HFF-Myc (cell line): ENCODE measurements at places on chromosomes 4 and X.

GRCh38 chrX:20789103-20789502 is 522.4 kb upstream of the RPS6KA3 start:
- DNase-seq, result no peak

DNA sequence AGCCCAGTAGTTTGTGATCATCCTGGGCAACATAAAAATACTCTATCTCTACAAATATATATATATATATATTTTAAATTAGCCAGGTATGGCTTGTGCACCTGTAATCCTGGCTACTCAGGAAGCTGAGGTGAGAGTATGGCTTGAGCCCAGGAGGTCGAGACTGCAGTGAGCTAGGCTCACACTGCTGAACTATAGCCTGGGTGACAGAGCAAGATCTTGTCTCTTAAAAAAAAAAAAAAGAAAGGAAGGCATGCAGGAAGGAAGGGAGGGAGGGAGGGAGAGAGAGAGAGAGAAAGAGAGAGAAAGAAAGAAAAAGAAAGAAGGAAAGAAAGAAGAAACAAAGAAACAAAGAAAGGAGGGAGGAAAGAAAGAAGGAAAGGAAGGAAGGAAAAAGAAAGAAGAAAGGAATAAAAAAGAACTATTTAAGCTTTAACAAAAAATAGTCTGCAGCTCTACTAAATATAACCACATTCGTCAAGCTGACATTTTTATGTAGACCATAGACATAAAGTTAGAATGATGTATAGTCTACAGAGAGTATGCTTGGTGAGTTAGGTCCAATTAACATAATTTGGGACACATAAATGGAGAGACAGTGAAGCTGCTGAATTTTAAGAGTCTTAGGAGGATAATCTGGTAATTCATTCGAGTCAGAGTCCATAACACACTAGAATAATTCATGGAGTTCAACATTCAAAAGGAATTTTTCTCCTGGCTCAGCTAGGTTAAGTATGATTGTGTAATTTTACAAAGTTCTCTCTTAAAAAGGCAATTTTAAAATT is 111.9 kb downstream of the GLRA3 start:
- DNase-seq, result no peak

DNA sequence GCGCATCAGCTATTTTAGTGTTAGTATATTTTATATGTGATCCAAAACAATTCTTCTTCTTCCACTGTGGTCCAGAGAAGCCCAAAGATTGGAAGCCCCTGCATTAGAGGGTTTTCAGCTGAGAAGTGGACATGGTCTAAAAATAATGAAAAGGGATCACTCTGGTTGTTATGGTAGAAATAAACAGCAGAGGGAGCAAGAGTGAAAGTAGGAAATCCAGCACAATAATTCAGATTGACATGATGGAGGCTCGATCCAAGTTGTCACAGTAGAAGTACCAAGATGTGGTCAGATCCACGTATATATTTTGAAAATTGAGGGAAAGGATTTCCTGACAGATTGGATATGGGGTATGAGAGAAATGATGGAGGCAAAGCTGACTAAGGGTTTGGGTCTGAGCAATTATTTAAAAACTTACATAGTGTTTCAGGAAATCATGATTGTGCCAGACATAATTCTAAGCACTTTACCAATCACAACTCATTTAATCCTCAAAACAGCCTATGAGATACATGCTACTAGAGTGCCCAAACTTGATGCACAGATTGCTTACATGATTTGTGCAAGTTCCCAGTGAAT is 17.0 kb upstream of the TMEM144 start:
- no peak for DNase-seq

DNA sequence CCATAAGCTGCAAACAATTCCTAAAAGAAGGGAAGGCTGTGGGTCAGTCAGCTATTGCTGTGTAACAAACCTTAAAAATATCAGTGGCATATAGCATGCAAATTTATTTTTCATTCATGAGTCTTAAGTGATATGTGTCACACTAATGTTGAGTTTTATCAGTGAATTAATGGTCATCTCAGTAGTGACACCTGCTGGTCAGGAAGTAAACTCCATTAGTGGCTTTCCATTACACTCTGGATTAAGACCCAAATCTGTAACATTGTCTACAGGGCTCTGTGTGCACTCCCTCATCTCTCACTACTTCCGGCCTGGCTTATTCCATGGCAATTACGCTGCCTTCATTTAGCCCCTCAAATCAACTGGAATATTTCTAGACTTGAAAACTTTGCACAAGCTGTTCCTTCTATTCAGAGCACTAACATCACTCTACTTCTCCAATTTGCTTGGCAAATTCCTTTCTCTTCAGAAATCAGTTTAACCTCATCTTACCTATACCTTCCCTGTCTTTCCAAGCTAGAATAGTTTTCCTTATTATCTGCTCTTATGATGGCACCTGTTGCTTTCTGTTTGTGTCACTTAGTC is 217.3 kb upstream of the TAPT1 start:
- DNase-seq, result peak; percentile 19

DNA sequence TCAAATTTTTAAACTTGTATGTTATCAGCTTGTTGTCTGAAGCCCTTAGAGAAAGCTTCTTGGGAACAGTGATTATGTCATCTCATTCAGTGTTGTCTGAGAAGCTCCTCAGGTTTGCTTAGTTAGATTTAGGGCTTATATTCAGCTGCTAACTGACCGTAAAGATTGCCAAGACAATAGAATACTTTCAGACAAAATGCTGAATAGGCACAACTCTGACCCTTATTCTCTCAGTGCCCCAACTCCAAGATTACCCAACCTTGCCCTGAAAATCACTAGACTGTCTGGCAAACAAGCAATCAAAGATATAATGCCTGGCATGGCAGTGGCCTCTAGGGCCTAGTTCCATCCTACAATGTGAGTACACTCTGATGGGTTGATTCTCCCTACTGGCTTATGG is 950.5 kb upstream of the HS3ST1 start:
- no peak for DNase-seq

DNA sequence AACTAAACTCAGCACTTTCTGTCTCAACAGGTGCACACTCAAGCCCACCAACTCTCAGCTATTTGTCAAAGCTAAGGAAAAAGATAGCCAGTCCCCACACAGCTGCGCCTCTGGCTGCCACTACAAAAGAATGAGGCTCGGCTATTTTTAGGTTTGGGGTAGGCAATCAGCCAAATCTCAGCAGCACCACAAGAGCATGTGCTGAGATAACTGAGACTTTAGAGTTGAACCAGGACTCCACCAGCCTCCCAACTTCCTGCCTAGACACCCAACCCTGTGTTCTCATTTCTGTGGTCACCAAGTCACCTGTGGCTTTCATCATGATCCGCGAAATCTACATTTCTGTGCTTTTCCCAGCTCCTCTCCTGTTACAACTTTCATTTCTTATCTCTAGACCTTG is 28.0 kb downstream of the DMD start:
- no peak for DNase-seq

GRCh38 chrX:136600059-136600458 is 47.9 kb upstream of the CD40LG start:
- no peak for DNase-seq

- DNase-seq, result no peak
These were observed 58.8 kb upstream of the FAAH2 start for GRCh38 chrX:57227691-57228090.

GRCh38 chr4:8506373-8507195 is 66.0 kb downstream of the TRMT44 start:
- no peak for DNase-seq

GRCh38 chr4:3335385-3335784 is 42.6 kb downstream of the RGS12 start:
- no peak for DNase-seq

- no peak for DNase-seq
These were observed 59.0 kb upstream of the C1QTNF7 start for GRCh38 chr4:15368856-15369255.

DNA sequence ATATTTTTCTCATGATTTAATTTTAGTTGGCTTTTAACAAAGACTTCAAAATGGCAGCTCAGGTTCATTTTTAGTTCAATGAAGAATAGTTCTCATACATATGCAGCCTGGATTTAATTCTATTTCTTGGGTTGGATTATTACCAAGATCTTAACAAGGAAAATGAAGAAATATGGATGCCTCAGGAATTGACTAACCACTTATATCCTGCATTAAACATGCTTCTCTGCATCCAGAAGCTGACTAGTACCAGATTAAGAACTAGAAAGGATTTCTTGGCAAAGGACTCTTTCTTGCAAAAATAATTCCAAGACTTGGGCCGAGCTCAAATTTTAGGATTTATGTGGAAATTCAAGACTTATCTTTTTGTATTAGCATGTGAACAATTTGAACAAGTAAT is 5.6 kb upstream of the KLHL2 start:
- no peak for DNase-seq

DNA sequence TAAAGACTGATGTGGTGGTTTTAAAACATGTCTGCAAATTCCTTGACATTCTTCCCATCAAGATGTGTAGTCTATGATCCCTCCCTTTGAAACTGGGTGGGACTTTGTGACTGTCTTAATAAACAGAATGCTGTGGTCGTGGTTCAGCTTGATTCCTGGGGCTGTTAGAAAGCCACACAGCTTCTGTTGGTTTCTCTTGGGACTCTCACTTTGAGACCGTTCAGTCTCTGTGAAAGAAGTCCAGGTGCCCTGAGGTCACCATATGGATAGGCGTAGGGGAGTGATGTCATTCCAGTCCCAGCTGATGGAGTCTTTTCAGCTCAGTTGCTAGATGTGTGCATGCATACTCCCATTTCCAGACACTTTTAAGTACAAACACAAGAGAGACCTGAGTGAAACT is 216.6 kb downstream of the KDR start:
- DNase-seq, result no peak

- no peak for DNase-seq
These were observed 414.8 kb downstream of the OPHN1 start for GRCh38 chrX:68018248-68019203.

DNA sequence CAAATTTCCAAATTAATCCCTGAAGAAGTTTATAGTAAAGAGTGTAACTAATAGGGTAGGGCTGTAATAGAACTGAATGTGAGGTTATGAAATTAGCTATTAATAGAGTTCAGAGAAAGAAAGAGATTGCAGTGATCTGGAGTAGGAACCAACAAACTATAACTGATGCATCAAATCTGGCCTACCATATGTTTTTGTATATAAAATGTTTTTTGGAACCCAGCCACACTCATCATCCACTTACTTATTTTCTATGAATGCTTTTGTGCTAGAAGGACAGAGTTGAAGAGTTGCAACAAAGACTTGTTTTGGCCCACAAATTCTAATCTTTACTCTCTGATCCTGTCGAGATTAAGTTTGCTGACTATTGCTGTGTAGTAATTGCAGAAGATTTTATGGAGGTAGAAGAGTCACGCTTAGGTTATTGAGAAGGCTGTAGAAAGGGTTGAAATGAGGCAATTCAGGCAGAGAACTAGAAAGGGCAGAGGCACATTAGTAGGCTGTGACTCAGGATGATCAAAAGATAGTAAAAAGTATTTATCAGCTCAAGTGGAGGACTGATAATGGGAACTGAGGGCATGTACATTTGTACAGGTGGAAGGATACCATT is 298.7 kb upstream of the EMCN start:
- no peak for DNase-seq

- DNase-seq, result no peak
These were observed 28.4 kb downstream of the BOD1L1 start for GRCh38 chr4:13599159-13599558.
